NCI-H226 (cell line): ENCODE measurements at places on chromosomes 2 and 18.

- DNase-seq = no peak
These were observed 425.5 kb upstream of the PKDCC start for GRCh38 chr2:41622301-41622700.

GRCh38 chr2:100292022-100292580 is 30.2 kb downstream of the LONRF2 start:
- peak; percentile 100 for DNase-seq

GRCh38 chr2:205948883-205949282 is 137.1 kb downstream of the INO80D start:
- no peak for DNase-seq

GRCh38 chr18:12283666-12284065 is 24.4 kb upstream of the TUBB6 start:
- DNase-seq = no peak

- DNase-seq = peak; percentile 42
These were observed 132.1 kb downstream of the SH3RF3 start for GRCh38 chr2:109260886-109261700.

- no peak for DNase-seq
These were observed 902.8 kb downstream of the DSC3 start for GRCh38 chr18:30139631-30140287.

- no peak for DNase-seq
These were observed 33.1 kb upstream of the EN1 start for GRCh38 chr2:118880501-118880900.

DNA sequence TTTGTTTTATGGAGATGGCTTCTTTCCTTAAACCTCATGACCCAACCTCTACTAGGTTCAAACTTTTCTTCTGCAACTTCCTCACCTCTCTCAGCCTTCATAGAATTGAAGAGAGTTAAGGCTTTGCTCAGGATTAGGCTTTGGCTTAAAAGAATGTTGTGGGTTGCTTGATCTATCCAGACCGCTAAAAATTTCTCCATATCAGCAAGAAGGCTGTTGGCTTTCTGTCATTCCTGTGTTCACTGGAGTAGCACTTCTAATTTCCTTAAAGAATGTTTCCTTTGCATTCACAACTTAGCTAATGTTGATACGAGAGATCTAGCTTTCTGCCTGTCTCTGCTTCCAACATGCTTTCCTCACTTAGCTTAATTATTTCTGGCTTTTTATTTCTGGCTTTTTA is 58.1 kb upstream of the KYNU start:
- no peak for DNase-seq

- no peak for DNase-seq
These were observed 246.5 kb upstream of the SPRED2 start for GRCh38 chr2:65678779-65679391.

DNA sequence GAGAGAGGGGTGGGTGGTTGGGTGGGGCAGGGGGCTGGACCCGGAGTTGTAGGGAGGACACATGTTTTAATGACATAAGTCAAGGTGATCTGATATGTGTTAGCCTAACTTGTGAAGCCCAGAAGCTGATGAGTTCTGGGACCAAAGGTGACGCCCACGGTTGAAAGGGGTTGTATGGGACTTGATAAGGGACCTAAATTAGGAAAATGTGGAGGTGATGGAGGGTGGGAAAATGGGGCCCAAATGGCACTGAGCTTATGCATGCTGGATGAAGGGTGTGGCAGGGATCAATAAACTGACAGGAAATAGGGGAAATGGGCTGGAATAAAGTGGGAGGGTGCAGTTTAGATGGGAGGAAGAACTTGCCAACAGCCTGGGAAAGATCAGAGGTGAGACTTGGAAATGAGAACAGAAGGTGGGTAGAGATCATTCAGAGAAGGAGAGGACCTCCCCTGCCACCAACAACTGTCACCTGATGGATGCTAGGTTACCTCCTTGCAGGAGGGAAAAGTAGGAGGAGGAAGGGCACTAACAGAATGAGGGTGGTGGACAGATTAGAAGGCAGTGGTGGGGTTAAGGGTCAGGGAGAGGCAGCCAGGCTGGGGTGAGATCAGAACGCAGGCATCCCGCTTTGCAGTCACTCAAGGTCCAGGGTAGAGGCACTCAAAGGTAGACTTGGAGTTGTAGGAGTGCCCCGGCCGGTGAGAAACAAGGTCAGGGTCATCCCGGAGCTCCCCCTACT is 15.3 kb downstream of the WNT10A start:
- DNase-seq = peak; percentile 73

DNA sequence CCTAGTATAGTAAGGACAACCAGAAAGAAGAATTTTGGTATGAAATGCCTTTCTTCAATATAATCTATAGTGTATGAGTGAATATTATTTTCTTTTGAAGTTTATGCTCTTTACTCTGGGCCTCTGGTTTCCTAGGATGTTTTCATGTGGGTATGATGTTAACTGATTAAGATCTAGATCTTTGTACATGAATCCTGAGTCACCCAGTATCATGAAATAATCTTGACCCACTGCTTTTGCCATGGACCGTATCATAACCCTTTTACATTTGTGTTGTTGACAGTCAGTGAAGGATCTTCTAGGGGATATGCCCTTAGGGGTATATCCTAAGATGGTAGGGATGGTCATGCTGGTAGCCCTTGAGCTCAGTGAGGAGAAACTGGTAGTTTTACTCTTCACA is 100.3 kb downstream of the RAB3GAP1 start:
- DNase-seq = no peak

GRCh38 chr18:2797951-2798350 is 48.9 kb upstream of the EMILIN2 start:
- DNase-seq = no peak

DNA sequence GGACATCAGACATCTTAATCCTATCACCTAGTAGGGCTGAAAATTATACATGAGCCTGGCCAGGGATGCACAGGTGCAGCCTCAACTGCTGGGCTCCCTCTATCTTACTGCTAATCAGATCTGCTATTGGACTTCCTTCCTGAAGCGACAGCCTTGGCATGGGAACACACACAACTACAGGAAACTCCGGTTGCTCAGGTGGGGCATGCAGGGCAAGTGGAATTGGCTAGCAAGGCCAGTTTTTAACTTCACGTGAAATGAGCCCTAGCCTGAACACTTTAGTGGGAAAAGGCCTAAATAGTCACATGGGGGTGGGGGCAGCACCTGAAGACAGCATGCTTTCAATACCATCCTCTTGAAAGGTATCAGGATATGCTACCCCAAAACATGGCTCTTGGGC is 147.9 kb upstream of the NCKAP5 start:
- no peak for DNase-seq

GRCh38 chr2:226652983-226653765 is 146.4 kb downstream of the IRS1 start:
- peak; percentile 26 for DNase-seq

- DNase-seq = no peak
These were observed 48.3 kb downstream of the ZFP36L2 start for GRCh38 chr2:43178055-43178598.

- no peak for DNase-seq
These were observed 69.1 kb downstream of the COA5 start for GRCh38 chr2:98539056-98539735.

DNA sequence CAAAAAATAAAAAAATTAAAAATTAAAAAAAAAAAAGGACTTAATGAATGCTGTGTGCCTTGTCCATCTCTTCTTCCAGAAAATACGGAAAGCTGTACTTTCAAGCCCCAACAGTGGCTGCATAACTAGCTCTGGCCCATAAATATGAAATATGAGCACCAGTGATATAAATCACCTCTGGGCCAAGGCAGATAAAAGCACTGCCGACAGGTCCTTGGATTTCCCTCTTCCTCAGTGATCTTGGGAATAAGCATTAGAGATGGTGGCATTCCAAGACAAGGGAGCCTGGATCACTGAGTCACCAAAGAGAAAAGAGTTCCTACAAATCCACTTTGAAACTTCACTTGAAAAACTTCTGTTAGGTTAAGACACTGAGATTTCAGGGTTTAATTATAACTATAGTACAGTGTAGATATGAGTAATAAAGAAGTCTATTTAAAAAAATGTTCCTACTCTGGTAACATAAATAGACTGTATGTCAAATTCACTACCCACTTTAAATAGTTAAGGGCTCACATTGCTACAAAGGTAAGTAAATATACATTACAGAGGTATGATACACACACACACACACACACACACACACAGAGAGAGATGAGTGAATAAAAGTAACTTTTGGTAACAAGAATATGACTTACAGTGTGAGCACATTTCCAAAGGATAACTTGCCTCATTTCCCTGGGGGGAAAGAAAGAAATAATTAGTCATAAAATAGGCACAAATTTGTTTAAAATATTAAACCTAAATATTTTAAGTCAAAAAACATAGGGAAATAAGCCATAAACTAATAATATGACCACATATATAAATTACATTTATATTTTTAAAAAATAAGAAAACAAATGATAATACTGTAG is 35.6 kb downstream of the PPP3R1 start:
- DNase-seq = peak; percentile 16

GRCh38 chr2:238883421-238883901 is 35.6 kb downstream of the TWIST2 start:
- DNase-seq = no peak

- peak; percentile 94 for DNase-seq
These were observed 96.8 kb upstream of the CDC42EP3 start for GRCh38 chr2:37767959-37768925.

DNA sequence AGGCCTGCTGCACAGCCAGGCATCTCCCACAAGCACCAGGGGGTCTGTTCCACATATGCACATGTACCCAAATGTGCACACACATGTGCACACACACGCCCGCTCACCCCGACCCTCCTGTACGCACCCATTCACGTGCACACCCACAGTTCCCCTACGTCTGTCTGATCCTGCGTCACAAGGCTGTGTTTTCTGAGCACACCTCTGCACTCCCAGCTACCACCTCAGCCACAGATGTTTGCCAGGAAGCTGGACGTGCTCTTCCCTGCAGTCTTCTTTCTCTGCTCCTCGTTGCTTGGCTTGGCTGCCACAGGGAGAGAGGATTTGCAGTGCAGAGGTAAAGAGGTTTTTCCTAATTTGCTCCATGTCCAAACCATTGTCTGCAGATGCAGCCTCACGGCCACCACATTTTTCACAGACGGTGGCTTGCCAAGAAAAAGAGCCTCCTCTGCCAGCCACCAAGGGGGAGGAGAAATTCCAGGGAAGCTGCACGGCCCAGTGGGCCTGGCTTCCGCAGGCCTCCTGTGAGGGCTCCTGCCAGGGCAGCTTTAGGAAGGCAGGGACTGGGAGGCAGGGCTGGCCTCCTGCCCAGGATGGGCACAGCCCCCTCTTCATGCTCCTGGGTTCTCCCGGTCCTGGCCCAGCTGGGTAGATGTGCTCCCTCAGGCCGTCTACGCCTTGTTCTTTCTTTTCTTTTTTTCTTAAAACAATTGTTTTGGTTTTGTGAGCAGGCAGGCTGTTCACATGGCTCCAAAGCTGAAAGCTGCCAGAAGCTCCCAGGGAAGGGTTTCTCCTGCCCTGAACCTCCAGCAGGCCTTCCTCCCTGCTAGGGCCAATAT is 29.3 kb upstream of the HS6ST1 start:
- DNase-seq = peak; percentile 59

DNA sequence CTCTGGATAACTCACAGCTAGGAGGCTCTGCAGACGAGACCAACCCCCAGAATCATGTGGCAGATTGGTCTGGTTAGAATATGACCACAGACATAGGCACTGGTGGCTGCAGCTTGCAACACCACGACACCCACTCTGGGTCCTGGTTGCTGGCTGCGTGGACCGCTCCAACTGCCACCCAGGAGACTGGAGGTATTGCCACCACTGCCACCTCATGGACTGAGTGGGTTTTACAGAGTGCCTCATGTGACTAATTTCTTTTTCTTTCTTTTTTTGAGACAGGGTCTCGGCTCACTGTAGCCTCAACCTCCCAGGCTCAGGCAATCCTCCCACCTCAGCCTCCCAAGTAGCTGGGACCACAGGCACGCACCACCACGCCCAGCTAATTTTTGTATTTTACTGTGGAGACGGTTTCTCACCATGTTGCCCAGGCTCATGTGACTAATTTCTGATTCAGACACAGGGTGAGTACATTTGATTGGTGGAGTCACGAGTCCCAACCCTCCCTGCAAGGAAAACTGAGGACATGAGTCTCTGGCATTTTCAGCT is 29.9 kb upstream of the NT5DC4 start:
- DNase-seq = peak; percentile 54

GRCh38 chr2:222827417-222827816 is 33.4 kb upstream of the ACSL3 start:
- no peak for DNase-seq

- peak; percentile 99 for DNase-seq
These were observed 8.0 kb upstream of the ITGB6 start for GRCh38 chr2:160207804-160208654.

GRCh38 chr2:101710471-101711318 is 13.2 kb downstream of the MAP4K4 start:
- no peak for DNase-seq

DNA sequence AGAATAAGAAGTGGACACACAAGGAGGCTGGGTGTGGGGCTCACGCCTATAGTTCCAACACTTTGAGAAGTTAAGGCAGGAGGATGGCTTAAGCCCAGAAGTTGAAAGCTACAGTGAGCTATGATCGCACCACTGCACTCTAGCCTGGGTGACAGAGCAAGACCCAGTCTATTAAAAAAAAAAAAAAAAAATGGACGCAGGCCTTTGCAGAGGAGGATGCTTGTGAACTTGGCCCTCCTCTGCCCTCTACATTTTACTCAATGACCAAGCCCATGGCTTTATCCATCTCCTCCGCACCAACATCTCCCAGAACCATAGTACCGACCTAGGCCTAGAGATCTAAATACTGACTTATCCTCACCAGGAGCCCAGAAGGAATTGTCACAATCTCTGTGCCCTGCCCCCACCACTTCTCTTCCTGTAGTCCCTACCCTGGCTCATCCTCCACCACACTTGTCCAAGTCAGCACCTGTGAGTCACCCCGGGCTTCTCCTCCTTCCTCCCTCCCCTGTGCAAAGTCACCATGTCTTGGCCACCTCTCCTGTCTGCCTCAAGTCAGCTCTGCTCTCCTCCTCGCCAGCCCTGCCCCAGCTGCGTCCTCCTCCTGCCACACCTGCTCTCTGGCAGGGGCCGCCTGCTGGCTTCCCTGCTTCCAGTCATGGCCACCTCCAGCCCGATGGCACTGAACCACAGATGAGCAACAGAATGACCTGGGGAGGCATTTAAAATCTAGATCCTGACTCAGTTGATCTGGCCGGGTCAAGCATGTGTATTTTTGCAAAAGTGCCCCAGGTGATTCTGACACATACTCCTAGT is 35.8 kb upstream of the ASPRV1 start:
- DNase-seq = no peak

- peak; percentile 8 for DNase-seq
These were observed 1.4 kb downstream of the UBE2F start for GRCh38 chr2:237968048-237968862.

DNA sequence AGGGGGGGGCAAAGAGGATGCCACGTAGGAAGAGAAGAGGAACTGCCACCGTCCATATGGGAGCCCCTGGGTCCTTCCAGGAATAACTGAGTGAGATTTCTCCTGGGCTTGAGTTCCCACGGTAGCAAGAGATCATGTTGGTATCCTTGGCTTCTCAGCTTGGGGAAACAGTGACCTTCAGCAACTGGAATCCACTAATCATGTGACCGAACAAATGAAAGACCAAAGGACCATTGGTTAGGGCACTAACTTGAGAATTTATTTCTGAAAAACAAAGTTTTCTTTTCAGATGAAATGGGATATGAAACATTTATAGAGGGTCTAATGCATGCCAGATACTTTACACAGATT is 259.4 kb upstream of the ID2 start:
- no peak for DNase-seq
